ENCODE measurements at places on chromosomes 11 and 22. TPM values are rescaled to one million over a fixed set of nuclear protein-coding genes. Genes with fewer than 3 reads are reported as not detected.

VWCE gene
- total RNA-seq = 27.3 TPM

CYB5R2 gene
- total RNA-seq = 2.6 TPM

BTG4 gene
- total RNA-seq = not detected

OR52E8 gene
- not detected for total RNA-seq

NAALAD2 gene
- 7.2 TPM for total RNA-seq

PRSS23 gene
- total RNA-seq = 20.2 TPM

- no peak for DNase-seq
- no peaks in the 10 kb centered on the region for H3K36me3 ChIP-seq
- H3K4me1 ChIP-seq = peaks cover 9% of the 10 kb centered on the region
- H3K4me3 ChIP-seq = no peak overlapping the region
- no peak overlapping the region for H3K27ac ChIP-seq
Observed at GRCh38 chr11:121557348-121557747, 104.6 kb upstream of the SORL1-AS1 start.

DNA sequence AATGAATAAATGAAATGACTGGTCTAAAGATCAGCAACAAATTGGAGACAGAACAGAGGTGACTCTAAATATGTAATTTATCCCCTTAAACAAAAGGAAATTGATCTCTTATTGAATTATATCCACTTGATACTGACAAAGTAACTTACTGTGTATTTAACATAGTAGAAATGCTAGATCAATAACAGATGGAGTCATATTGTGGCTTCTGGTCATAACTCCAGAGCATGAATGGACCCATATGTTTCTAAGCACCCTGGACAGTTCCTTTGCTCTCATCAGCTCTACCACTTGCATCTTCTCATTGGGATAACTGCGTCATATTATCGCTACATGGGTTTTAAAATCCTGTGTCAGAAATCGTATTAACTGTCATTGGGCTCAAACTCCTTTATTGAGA lies 222.3 kb downstream of the ETS1 start:
- H3K27ac ChIP-seq = no peak overlapping the region
- H3K27me3 ChIP-seq = peaks cover 3% of the 10 kb centered on the region
- no peak for DNase-seq
- no peak overlapping the region for H3K4me3 ChIP-seq
- peaks cover 27% of the 10 kb centered on the region for H3K4me1 ChIP-seq

GRCh38 chr22:46574993-46575910 lies 37.8 kb upstream of the CELSR1 start:
- H3K4me3 ChIP-seq = peak overlapping the region; percentile 78
- H3K4me1 ChIP-seq = peaks cover 26% of the 10 kb centered on the region
- peaks cover 10% of the 10 kb centered on the region for H3K36me3 ChIP-seq

GRCh38 chr11:92159931-92160330 lies 64.7 kb upstream of the FAT3 start:
- no peaks in the 10 kb centered on the region for H3K27me3 ChIP-seq
- DNase-seq = no peak
- no peaks in the 10 kb centered on the region for H3K36me3 ChIP-seq
- H3K27ac ChIP-seq = no peak overlapping the region
- H3K4me1 ChIP-seq = no peaks in the 10 kb centered on the region

GRCh38 chr22:36816636-36817524 lies at the start of gene PVALB:
Gene PVALB, minus strand, starts transcription at chr22:36817035. Its CDS starts 30 bp downstream, at chr22:36817005.
- H3K27me3 ChIP-seq = peaks cover 7% of the 10 kb centered on the region
- H3K36me3 ChIP-seq = no peaks in the 10 kb centered on the region
- H3K4me3 ChIP-seq = peak within 1 kb of the TSS; percentile 74
- no peak within 1 kb of the TSS for H3K27ac ChIP-seq

GRCh38 chr11:125465255-125465654 lies 30.8 kb downstream of the FEZ1 start:
- H3K4me1 ChIP-seq = peaks cover 12% of the 10 kb centered on the region
- no peaks in the 10 kb centered on the region for H3K36me3 ChIP-seq
- peak; percentile 37 for DNase-seq
- H3K27me3 ChIP-seq = no peaks in the 10 kb centered on the region
- H3K27ac ChIP-seq = peak overlapping the region; percentile 1

DNA sequence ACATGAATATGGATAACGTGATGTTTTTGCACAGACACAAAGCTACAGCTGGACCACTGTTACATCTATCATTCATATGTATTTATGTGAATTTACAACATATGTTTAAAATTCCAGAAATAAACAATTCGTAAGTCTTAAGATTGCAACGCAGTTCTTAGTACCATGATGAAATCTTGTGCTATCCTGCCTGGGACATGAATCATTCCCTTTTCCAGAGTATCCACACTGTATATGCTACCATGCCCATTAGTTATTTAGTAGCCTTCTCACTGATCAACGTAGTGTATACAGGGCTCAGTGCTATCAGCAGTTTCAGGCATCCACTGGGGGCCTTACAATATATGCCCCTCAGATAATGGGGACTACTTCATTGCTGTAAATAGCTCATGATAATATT lies 4.3 kb downstream of the ATL3 start:
- peaks cover 3% of the 10 kb centered on the region for H3K4me1 ChIP-seq
- H3K27ac ChIP-seq = no peak overlapping the region
- H3K36me3 ChIP-seq = no peaks in the 10 kb centered on the region

GRCh38 chr11:130369141-130369691 lies 54.5 kb upstream of the ZBTB44 start:
- no peak for DNase-seq
- H3K4me1 ChIP-seq = no peaks in the 10 kb centered on the region
- no peaks in the 10 kb centered on the region for H3K36me3 ChIP-seq
- no peaks in the 10 kb centered on the region for H3K27me3 ChIP-seq

- no peak overlapping the region for H3K4me3 ChIP-seq
- H3K36me3 ChIP-seq = no peaks in the 10 kb centered on the region
- DNase-seq = no peak
- no peaks in the 10 kb centered on the region for H3K27me3 ChIP-seq
- H3K4me1 ChIP-seq = no peaks in the 10 kb centered on the region
Observed at GRCh38 chr11:8045839-8046238, 35.2 kb upstream of the TUB start.

DNA sequence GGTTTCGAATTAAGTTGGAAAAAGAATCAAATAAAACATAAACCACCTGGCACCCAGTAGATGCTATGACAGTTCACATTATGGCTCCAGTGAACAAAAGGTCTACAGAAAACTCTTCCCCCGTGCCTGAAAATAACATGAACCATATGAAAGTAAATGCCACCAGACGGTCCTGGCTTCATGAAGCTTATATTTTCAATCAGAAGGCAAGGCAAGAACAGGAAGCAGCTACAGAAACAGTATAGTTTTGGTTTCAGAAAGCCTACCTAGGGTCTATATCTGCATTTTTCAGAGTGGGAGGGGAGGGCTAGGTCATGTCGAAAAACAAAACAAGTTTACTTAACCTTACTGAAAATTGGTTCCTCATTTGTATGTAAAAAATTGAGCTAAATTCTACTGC lies 9.8 kb downstream of the RAB30 start:
- no peaks in the 10 kb centered on the region for H3K36me3 ChIP-seq
- H3K4me1 ChIP-seq = peaks cover 11% of the 10 kb centered on the region
- DNase-seq = no peak
- H3K4me3 ChIP-seq = no peak overlapping the region
- no peak overlapping the region for H3K27ac ChIP-seq
- no peaks in the 10 kb centered on the region for H3K27me3 ChIP-seq

- H3K36me3 ChIP-seq = no peaks in the 10 kb centered on the region
- H3K27ac ChIP-seq = no peak overlapping the region
- H3K27me3 ChIP-seq = peaks cover 7% of the 10 kb centered on the region
- H3K4me1 ChIP-seq = no peaks in the 10 kb centered on the region
Observed at GRCh38 chr22:43173976-43174720, 12.8 kb downstream of the TTLL12 start.
